Stimulated activated naive CD4-positive, alpha-beta T cell (primary cell): ENCODE measurements at places on chromosomes 1 and 21.
A peak's percentile ranks its signal among the peaks of the same experiment; 100 is the strongest.

GRCh38 chr1:216823731-216824130 lies 100.5 kb upstream of the ESRRG start:
- no peak for DNase-seq

GRCh38 chr1:3316340-3316943 lies 138.0 kb upstream of the ARHGEF16 start:
- DNase-seq: no peak

DNA sequence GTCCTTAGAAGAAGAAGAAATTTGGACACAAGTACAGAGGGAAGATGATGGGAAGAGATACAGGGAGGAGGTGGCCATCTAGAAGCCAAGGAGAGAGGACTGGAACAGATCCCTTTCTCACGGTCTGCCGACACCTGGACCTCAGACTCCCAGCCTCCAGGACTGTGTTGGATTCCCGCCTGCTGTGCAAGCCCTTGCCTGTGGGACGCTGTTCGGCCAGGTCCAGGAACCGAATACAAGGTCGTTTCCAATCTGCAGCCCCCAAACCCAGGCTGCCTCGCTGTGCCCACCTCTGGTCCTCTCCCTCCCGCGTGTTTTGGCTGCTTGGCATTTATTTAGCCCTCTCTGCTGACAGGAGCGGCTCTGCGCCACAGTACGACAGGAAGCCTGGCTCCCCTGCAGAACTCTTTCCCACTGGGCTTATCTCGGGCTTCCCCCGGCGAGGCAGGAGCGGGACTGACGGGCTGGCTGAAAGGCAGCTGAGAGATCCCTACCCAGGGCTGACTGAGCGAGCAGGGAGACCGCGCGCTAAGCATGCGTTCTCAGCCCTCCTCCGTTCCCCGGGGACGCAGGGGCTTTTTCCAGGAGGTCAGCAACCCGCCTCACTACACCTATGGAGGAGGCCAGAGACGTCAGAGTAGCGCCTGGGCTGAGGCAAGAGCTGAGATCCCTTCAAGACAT lies 238.4 kb downstream of the TNR start:
- no peak for DNase-seq

DNA sequence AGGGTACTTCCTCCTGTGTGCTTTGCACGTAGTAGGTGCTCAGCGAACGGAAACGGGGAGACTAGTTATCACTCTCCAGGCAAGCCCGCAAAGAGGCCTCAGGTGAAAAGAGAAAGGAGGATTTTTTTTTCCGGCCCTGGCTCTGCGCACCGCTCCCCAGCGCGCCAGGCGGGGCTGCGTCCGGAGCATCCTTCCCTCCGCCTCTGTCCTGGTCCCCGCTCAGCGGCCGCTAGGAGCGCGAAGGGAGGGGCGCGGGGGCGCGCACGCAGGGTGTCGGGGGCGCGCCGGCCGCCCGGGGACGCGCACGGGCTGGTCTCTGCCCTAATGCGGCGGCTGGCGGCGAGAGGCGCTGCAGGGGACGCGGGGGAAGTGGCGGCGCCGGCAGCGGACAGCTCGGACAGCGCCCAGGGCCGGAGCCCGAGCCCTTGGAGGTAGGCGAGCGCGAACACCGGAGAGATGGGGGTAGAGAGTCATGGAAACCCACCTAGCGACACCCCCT lies 42.3 kb upstream of the NFASC start:
- no peak for DNase-seq

- DNase-seq: no peak
Measured at GRCh38 chr1:59285691-59286090, 11.2 kb upstream of the FGGY start.

DNA sequence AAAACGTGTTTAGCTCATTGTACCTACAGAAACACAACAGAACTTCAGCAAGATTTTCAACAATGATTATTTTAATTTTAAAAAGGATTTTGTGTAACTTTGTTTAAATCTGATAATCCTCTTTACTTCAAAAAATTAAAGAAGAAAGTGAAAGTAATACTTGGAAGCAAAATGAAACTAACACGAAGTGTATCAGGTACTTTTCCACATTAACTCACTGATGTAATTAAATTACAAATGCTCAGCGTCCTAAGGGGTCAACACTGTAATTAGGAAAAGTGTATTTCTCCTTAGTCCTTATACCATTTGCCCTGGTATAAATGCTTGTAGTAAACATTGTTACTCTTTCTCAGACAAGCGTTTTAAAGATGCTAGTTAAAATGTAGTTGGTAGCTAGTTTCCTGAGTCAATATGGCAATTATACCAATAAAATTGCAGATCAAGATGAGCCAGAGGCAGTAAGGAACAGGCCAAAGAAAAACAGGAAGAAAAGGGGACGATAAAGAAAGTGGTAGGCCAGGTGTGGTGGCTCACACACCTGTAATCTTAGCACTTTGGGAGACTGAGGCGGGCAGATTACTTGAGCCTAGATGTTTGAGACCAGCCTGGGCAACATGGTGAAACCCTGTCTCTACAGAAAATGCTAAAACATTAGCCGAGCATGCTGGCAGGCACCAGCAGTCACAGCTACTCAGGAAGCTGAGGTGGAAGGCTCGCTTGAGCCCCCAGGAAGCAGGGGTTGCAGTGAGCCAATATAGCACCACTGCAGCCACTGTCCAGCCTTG lies 553.0 kb downstream of the SMYD3 start:
- DNase-seq: peak; percentile 44

DNA sequence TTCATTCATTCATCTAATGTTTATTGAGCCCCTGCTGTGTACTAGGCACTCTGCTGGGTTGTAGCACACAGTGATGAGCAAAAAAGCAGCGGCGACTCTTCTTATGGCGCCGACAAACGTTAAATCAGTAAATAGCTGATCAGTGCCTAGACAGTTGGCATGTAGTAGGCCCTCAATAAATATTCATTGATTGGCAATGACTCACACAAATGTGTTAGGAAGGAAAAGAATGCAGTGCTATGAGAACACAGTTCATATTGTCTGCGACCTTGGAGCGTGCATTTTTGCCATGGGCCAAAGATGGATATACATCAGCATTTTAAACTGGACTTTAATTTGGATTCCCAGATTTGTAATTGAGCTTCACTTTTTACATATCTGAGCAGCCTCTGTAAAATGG lies 52.0 kb downstream of the PRDM2 start:
- no peak for DNase-seq

DNA sequence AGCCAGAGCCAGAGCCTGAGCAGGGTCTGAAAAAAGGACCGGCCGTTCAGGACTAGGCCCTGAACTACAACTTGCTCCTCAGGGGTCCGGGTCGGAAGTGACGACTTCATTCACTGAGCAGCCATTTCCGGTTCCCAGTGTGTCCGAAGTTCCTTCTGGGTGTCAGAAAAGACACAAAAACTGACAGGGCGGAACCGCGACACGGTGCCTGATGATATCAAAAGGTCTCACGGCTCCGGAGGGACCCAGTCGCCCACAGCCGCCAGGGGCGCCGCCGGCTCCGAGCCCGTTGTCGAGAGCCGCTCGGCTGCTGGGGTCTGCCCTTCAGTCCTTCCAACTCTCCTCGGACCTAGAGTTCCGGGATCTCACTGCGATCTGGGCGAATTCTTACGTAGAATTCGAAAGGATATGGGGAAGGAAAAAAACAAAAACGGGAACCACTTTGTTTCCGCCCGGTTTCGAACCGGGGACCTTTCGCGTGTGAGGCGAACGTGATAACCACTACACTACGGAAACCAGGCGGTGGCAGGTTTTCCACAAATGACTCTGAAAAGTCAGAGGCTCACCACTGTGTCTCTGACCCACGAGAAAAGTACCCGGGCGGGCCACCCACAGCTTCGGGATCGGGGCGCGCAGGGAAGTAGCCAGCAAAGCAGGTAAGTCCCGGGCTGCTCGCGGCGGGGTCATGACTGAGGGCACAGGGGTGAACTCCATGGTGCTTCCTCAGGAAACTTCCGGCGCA lies 31.8 kb upstream of the CFAP126 start:
- DNase-seq: peak; percentile 92

DNA sequence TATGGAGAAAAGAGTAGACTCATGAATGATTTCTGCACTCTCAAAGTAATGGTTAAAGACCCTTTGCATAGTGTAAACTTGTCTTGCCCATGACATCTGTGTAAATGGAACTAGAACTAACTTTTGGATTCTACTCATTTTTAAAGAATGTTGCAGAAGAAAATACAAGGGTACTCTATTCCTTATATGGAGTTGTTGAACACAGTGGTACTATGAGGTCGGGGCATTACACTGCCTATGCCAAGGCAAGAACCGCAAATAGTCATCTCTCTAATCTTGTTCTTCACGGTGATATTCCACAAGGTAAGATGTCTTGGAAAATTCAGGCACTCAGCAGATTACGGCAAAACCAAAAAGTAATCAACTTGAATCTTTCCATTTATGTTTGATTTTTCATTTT lies 19.8 kb downstream of the CCT8 start:
- DNase-seq: no peak

DNA sequence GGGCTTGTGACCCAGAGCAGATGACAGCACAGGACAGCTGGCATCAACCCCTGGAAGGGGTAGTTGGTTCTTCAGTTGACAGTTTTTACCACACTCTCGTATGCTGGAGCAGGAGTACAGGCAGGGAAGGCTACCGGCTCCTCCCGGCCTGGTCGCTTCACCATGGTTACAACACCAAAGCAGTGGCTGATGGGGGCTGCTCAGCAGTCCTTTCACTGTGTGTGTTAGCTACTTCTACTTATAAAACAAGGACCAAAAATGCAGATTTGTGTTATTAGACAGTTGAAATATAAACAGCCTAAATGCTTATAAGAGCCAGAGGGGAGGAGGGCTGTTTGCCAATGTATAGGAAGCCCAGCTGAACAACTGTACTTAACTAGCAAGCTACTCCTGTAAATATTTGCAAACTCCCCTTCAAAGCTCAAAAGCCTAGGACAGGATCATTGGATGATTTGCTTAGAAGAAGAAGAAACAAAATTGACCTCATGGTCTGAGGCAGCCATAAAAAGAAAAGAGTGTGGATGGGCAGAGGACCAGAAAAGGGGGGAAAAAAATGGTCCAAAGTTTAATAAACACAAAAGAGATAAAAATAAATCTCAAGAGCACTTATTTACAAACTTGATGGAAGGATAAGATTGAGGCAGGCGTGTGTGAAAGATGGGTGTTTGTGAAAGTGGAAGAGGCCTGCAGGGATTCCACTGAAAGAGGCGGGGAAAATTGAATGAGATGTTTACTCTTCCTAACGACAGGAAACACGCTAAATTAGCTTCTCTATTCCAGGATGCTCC lies 57.1 kb downstream of the TGFB2 start:
- DNase-seq: no peak

DNA sequence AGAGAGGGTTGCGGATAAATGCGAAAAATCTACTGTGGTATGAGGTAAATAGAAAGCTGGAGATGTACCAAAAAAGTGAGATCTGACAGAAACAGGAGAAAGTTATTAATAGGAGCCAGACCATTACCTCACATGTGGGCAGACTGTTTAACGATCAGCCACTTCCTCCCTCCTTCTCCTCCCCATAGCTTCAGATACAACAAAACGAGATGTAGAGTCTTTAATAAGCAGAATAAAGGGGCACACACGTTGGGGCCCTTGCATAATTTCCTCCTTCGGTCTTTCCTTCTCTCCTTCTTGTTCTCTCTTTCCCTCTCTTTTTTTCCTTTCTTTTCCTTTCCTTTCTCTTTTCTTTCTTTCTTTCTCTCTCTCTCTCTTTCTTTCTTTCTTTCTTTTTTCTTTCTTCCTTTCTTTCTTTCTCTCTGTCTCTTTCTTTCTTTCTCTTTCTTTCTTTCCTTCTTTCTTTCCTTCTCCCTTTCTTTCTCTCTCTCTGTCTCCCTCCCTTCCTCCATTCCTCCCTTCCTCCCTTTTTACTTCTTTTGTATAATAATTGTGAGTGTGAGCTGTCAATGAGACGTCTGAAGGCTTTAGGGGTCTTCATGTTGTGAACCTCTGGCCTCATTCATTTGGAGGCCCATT lies 242.1 kb downstream of the GRIK1 start:
- DNase-seq: no peak

DNA sequence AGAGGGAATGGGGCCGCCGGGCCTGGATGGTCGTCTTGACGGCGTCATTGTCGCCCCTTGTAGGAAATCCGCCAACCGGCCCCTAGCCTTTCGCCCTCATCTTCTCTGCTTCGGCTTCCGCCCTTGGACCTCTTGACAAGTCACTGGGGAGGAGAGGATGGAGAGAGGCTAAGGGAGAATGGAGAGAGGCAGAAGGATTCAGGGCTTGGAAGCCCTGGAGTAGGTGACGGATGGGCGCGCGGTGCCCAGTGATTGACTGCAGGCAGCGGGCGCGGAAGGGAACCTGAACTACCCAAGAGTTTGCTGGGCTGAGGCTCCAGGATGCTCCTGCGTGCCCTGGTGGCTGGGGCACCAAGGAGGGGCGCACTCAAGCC lies 651 bp downstream of the PDE4B start:
- DNase-seq: no peak

GRCh38 chr1:88371436-88372023 lies 312.5 kb upstream of the PKN2 start:
- DNase-seq: no peak

DNA sequence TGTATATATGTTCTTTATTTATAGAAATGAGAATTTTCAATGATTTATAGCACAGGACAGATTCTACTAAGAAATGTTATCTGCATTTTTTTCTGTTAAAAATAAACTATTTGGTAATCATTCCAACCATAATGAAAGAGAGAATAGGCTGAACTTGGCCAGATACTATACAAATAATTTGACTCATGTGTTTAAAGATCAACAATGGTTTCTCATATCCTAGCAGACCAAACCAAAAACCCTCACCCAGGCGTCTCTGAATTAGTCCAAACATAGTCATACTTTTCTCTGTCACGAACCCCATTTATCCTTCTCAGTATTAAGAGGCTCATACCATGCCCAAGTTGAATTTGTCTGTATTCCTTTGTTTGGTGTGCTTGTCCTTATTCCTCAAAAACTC lies 40.3 kb downstream of the RPE65 start:
- no peak for DNase-seq

GRCh38 chr1:35269201-35269988 lies 886 bp downstream of the ZMYM4 start:
- peak; percentile 13 for DNase-seq

- DNase-seq: no peak
Measured at GRCh38 chr1:13820055-13820454, 120.1 kb downstream of the PRDM2 start.

DNA sequence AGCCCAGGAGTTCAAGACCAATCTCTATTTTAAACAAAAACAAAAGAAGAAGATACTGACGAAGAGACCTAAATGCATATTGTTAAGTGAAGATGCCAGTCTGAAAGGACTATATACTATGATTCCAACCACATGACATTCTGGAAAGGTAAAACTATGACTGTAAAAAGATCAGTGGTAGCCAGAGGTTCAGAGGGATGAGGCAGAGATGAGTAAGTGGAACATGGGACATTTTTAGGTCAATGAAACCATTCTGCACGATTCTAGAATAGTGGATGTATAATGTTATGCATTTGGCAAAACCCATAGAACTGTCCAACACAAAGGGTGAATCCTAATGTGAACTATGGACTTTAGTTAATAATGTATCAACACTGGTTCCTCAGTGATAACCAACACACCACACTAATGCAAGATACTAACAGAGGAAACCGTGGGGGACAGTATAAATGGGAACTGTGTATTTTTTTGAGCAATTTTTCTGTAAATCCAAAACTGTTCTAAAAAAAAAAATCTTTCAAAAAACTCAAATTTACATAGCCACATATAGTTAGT lies 8.2 kb downstream of the RC3H1 start:
- DNase-seq: no peak

GRCh38 chr1:153572569-153573015 lies 6.9 kb upstream of the S100A2 start:
- DNase-seq: peak; percentile 36

- DNase-seq: no peak
Measured at GRCh38 chr1:155184835-155185782, 11.5 kb downstream of the TRIM46 start.
